ENCODE measurements at places on chromosomes 7 and 10.

DNA sequence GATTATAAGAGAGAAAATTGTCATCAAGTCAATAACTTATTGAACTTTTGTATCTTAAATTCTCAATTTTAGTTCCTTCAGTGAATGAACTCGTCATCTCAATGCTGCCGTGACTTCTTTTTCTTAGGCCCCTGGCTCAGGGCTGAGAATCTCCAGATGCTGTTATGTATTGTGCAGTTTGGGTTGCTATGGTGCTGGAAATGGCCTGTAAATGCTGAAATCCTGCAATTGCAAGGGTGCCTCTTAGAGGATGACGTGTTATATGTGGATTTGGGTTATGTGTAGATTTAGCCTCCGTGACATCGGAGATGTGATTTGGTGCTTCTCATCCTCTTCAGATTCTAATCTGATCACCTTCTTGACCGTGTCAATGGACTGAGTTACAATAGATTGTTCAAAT lies 55.7 kb upstream of the ZRANB1 start:
- no peak for DNase-seq

- DNase-seq = no peak
Observed at GRCh38 chr10:111593578-111593977, 516.7 kb downstream of the ADRA2A start.

DNA sequence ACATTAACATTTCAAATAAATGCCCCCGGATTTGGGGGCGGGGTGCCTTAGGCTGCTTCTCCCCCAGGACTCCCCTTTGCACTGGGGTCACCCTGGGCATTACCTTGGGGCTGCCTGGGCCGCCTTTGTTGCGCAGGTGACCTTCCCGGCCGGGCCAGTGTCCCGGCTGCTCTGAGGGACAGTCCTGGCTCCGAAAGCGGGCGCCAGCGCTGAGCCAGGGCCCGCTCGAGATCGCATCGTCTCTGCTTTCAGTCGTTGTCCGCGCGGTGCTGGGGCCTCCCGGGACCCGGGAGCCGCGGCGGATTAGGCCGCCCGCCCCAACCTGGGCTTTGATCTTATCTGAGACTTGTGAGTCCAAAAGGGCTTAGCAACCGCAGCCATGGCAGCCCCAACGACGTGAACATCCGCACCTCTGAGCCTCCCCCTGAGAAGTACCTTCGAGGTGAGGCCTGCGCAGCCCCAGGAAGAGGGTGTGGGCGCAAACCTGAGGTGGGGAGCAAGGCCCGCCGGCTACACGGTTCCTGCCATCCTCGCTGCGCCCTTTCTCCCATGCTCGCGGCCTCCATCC lies 14.8 kb upstream of the WAPL start:
- DNase-seq = no peak

GRCh38 chr7:113730309-113730955 lies 188.4 kb downstream of the PPP1R3A start:
- no peak for DNase-seq

GRCh38 chr10:5779730-5780129 lies 33.5 kb downstream of the GDI2 start:
- DNase-seq = no peak

DNA sequence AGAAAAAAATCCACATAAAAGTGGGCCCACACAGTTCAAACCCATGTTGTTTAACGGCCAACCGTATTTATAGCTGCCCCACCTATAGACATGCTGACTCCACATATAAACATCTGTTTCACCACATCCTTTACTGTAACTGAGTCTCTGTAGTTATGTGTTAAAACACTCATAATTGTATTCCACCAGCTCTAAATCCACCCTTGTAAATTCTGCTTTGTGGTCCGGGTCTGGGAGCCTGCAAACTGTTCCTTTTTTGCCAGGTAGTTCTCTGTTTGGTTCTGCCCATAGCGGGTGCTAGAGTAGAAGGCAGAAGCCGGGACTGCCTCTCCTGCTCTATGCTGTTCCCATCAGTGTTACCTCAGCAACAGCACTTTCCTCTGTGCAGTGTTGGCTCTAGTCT lies 20.2 kb upstream of the FHIP2A start:
- DNase-seq = no peak

- no peak for DNase-seq
Observed at GRCh38 chr7:155323001-155323638, 25.4 kb downstream of the INSIG1 start.

DNA sequence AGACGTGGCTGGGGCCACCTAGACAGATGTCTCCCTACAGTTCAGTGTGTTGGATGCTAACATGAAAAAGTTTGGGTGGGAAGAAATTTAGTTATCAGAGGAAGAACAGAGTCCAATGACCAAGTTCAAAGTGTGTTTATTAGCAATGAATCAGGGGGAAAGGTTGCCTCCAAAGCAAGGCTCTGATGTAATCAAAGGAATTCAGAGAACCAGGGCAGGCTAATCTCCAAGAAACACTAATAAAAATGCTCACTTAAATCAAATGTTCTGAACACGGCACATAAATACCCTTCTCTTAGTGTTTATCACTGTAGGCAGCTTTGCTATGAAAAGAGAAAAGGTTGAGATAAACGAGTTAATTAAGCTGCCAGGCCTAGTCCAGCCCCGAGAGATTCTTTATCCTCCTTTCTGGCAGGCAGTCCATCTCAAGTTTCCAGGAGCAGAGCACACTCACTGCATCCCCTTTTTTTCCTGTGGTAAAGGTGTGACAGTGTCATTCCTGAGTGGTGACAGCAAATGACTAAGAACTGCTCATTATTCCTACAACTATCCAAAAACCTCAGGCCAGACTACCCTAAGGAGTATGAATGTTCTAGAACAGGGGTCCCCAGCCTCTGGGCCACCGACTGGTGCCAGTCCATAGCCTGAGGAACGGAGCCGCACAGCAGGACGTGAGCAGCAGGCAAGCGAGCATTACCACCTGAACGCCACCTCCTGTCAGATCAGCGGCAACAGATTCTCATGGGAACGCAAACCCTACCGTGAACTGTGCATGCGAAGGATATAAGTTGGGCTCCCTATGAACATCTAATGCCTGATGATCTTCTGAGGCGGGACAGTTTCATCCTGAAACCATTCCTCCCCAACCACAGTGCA lies 66.9 kb upstream of the FHIP2A start:
- no peak for DNase-seq

DNA sequence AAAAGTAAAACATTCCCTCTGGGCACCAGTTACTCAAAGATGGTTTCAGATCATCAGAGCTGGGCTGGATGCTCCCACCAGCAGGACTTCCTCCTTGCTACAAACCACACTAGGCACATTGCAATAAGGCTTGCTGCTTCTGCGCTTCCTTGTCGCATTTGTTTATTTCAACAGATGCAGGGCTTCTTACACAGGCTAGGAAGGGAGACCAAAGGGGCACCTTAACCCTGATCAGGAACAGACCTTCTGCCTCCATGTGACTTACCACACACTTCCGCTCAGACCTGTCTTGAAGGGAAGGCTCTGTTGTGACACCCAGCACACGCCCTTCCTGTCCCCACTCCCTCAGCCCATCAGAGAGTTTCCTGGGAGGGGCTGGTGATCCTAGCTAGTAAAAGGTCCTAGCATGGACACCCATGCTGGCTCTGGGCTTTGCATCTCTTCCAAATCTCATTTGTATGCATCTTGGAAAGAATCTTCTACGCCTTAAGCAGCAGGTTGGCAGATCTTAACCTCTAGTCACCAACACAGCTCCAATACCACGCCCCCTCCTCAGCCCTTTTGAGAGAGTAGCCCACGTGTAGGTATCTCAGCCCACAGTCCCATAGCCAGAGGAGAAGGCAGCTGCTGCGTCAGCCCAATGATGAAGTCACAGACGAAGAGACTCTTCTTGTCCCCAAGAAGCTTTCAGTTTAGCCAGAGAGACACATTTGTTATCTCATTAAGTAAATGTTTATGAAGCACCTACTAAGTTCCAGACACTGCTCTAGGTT lies 47.1 kb upstream of the SVIL start:
- no peak for DNase-seq

DNA sequence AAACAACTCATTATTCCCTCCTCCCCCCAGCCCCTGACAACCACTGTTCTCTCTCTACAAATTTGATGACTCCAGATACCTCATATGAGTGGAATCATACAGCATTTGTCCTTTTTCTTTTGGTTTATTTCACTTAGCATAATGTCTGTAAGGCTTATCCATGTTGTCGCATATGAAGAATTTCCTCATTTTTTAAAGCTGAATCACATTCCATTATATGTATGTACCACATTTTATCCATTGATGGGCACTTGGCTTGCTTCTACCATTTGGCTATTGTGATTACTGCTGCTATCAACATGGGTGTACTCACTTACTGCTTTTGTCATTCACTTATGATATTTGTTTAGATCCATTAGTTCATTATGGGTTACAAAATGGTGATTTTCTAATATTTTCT lies 112.8 kb downstream of the BUB3 start:
- DNase-seq = no peak

DNA sequence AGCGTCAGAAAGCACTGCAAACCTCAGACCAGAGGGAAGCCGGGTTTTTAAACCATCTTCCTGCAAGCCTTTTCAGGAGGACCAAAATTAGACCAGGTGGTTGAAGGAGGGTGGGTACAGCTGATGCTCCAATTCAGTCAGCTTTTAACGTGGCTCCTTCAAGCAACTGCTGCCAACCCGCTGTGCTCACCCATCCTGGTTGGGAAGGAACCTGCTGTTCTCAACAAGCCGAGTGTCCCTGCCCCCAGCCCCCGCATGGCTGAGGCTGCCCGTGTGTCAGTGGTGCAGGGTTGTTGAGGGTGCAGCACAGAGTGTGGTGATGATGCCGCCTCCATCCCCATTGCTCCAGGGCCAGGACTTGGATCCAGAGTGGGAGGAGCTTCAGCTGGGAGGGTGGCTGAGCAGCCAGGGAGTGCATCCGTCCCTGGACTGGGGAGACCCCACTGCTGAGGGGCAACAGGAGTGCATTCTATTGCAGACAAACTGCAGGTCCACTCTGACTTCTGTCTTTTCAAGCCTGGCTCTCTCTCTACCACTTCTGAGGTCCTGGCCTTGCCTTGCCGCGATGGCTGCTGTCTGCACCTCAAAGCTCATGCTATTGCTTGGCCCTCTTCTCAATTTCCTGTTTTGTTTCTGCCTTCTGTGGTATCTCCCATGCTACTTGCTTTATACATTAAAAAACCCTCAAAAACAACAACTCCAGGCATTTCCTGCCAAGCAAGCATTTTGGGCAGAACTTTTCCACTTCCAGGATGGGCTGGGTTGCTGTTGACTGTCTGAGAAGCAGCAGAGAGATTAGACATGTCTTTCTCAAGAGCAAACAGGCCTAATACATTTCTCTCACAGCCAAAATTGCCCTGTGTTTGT lies 134.7 kb downstream of the DNAJB6 start:
- no peak for DNase-seq

- no peak for DNase-seq
Observed at GRCh38 chr10:101386659-101387259, 32.8 kb downstream of the BTRC start.

DNA sequence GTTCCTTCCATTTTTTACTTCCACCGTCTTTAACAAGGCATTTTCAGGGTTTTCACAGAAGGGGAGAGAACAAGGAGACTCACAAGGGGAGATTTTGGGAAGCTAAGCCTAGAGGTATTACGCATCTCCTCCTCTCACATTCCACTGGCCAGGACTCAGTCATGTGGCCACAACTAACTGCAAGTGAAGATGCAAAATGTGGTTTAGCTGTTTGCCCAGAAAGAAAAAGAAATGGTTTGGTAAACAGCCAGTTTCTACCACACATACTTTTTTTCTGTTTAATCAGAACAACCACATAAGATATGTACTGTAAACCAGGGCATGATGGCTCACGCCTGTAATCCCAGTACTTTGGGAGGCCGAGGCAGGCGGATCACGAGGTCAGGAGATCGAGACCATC lies 21.4 kb upstream of the HELLS start:
- DNase-seq = no peak

- no peak for DNase-seq
Observed at GRCh38 chr7:107172276-107173032, 3.7 kb downstream of the HBP1 start.

DNA sequence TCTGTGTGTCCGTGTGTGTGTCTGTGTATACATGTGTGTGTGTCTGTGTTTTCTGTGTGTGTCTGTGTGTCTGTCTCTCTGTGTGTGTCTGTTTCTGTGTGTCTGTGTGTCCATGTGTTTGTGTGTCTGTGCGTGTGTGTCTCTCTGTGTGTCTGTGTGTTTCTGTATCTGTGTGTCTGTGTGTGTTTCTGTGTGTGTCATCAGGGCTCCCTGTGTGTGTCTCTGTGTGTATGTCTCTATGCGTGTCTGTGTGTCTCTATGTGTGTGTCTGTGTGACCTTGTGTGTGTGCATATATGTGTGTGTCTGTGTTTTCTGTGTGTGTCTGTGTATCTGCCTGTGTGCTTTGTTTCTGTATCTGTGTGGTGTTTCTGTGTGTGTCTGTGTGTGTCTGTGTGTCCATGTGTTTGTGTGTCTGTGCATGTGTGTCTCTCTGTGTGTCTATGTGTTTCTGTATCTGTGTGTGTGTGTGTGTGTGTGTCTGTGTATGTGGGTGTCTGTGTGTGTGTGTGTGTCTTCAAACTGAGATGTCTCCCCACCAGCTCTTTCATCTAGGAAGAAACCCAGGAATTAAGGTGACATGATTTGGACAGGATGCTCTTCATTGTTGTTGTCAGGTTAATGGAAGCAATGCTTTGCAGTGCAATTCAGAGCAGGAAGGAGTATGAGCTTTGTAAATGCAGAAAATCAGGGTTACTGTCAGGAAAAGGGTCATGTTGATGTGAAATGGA lies 20.7 kb upstream of the PPIF start:
- DNase-seq = no peak

GRCh38 chr7:141673346-141673745 lies 28.6 kb downstream of the DENND11 start:
- DNase-seq = no peak

DNA sequence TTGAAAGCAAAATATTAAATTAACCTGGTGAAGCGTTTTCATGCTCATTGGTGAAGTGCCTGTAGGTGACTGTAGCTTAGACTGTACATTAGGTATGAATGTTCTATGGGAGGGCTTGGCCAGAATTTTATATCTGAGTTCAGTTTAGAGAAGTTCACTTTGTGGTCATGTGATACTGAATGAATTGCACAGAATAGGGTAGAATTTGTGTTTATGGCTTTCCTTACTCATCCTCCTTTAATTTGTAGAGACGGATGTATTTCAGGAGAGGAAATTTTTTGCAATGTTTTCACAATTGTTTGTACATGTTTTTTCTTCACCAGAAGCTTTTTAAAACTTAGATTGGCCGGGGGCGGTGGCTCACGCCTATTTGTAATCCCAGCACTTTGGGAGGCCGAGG lies 32.3 kb downstream of the REEP3 start:
- no peak for DNase-seq
